ENCODE measurements at places on chromosomes 5 and 9.

- no peak for DNase-seq
Observed at GRCh38 chr5:1324719-1325190, 20.1 kb downstream of the CLPTM1L start.

- DNase-seq = no peak
Observed at GRCh38 chr5:154276973-154277331, 86.4 kb downstream of the GALNT10 start.

DNA sequence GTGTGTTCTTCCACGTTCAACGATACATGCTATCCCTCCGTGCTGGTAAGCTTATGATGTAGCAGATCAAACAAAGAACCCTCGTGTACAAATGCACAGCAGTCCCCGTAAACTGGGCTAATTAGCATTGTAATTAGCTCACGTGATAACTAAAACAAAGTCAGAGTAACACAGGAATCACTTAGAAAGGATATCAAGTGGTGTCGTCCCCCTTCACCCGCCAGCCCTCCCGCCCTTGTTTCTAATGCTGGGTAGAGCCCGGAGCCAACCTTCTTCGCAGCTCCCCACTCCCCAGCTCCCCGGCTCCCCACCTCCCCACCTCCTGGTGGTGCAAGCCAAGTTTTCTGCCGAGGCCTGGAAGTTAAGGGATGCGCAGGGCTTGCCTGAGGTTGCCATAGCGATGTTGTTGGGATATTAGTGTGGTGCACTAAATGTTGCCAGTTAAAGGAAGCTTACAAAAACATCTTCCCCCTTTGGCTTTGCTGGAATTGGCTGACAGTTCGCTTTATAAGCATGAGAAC is 357.9 kb upstream of the CCNH start:
- no peak for DNase-seq

DNA sequence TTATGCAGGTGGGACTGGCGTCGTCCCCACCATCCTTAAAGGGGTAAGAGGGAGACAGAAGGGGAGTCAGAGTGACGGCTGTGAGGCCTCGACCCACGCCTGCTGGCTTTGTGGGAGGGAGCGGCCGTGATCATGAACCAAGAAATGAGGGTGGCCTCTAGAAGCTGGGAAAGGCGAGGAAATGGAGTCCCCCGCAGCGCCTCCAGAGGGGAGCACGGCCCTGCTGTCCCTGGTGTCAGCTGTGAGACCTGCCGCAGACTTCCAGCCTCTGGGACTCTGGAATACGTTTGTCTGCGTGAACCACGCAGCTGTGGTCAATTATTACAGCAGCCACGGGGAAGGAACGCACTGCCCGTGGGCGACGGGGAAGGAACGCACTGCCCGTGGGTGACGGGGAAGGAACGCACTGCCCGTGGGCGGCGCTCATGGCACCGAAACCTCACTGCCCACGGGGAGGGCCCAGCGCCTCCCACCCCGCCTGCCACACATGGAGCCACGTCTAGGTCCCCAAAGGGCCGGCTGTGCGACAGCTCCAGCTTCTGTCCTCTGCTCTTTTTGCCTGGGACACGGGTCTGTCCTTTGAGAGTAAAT is 108.8 kb upstream of the RAPGEF1 start:
- no peak for DNase-seq

DNA sequence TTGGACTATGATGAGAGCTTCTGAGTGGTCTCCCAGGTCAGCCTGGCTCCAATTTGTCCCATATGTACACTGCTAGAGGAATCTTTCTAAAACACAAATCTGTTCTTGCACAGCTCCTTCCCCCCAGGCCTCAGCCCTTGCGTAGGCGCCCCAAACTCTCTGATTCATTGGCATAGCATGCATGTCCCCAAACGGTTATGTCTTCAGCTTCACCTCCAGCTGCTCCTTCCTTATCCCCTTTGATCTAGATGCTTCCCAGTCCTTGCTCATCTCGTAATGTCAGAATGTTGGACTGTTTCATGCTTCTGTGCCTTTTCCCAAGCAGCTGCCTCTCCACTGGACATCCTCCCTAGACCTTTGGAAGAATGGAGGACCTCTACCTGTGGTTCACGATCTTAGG is 60.1 kb upstream of the BASP1 start:
- DNase-seq = no peak

DNA sequence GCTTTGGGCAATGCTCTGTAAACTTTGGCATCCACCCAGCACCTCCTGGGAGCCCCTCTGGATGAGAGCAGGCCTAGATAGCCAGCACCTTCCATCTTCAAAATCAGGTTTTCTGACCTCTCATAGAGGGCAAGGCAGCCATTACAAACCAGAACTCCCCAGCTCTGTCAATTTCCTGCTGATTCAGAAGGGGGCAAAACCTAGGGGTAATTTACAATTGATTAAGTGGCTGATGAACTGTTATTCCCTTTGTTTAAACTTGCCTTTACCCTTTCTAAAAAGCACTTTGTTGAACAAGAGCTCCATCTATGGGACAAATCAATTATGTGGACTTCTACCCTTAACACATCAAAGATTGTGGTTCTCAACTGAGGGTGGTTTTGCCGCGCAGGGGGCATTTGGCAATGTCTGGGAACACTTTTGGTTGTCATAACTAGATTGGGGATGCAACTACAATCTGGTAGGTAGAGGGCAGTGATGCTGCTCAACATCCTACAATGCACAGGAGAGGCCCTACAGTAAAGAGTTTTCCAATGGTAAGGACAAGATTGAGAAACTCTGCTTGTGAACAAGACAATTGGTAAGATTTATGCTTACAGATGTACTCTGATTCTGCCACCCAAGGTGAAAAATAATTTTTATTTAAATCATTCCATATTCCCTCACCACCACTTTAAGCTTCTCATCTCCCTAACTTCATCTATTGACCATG is 184.1 kb downstream of the MARCHF11 start:
- DNase-seq = peak; percentile 56

- DNase-seq = peak; percentile 98
Observed at GRCh38 chr9:103183701-103184171, 188.6 kb downstream of the CYLC2 start.

All from SHP77 treated with DMSO at 0.1 percent for 48 hours (cell line).